ENCODE measurements at places on chromosomes 6 and 20.

DNA sequence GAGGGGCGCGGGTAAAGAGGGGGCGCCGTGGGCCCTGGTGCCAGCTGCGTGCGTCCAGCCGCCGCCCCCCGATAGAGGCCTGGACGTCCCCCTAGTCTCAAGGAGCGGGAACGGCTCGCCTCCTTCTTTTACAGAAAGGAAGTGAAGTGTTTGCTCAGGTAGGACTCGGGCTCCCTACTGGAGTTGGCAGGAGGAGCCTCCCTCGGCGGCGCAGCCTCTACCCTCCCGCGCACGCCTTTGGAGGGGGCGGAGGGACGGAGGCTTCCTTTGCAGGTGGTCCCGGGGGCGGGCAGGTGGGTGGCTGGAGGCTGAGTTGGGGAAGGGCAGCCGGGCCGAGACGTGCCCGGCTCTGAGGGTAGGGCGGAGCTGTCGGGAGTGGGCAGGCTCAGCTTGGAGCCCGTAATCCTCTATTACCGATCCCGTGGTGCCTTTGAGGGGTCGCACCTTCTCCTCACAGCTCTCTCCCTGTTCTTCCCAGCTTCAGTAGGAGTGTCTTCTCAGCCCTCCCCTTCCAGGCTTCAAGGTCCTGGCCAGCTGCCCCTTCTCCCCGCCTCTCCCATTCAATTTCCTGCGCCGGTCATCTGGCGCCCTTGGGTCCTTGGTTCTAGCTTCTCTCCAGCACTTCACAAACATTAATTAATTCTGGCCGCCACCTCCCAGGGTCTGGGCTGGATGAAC, 728 bp downstream of the ITPR3 start:
- DNase-seq, result peak; percentile 52

GRCh38 chr20:49608752-49609670, 41.1 kb upstream of the PTGIS start:
- DNase-seq, result peak; percentile 89

DNA sequence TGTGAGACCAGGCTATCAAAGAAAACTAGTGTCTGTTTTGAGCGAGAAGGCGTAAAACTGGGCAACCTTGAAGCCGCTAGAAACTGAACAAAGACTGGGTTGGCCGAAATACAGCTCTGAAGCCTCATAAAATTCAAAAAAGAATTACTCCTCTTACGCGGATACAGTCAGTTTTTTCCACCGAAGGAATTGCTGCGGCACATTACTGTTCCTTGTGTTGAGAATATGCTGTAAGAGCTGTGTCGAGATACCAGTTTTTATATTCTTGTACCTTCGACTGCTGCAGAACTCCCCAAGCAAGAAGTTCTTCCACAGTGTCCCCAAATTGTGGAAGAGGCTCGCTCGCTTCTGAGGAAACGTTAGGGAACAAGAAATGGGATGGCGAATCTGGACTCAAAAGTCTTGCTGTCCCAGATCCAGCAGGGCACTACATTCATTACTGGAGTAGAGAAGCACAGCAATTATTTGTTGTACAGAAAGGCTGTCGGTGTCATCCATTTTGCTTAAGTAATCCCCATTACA, 523 bp upstream of the COX7A2 start:
- no peak for DNase-seq

DNA sequence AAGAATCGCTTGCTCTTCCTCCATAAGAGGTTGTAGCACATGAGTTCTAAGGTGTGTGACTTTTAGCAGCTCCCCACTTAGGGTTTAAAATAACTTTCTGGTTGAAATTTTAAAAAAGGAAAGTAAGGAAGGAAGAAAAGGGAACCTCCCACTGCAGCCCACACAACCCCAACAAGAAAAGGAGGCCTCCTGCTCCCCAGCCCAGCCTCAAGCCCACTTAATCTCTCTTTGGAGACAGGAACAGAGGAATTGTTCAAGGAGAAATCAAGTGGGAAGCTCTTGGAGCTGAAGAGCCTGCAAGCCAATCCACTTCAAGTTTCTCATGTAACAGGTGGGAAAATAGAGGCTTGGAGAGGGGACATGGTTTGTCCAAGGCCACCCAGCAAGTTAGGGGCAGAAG, 39.1 kb upstream of the PREX1 start:
- no peak for DNase-seq
